ENCODE measurements at places on chromosomes 7 and 10.

DNA sequence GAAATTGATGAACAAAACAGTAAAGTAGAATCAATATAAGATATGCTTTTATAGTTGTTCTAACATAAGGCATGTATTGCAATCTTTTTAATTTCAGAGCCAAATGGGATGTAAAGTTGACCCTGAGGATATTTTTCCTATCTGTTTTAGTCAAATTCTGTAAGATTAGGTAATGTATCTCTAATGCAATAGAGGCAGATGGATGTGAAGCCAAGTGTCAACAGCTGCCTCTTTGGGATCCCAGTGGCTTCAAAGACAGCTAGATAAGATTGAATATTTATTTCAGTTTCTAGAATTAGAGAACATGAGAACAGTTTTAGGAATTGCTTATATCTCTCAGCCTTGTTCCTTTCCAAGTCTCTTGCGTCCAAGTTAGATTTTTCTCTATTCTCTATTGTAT lies 208.3 kb downstream of the DNAJB9 start:
- DNase-seq, result no peak

DNA sequence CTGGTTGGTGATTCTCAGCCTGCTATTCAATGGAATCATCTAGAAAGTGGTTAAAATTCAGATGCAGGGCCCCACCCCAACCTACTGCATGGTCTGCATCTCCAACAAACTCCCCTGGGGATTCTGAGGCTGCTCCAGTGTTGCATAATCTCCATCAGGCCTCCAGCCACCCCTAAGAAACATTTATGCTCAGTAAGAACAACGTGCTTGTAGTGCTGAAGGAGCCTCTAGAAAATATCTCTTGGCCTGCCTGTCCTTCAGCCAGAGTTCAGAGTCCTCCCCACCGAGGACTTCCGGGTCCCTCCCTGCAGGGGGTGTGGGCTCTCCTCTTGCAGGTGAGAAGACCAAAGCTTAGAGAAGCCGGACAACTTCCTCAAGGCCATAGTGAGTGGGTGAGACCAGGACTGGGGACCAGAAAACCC lies 159.8 kb downstream of the SH3PXD2A start:
- DNase-seq, result no peak

DNA sequence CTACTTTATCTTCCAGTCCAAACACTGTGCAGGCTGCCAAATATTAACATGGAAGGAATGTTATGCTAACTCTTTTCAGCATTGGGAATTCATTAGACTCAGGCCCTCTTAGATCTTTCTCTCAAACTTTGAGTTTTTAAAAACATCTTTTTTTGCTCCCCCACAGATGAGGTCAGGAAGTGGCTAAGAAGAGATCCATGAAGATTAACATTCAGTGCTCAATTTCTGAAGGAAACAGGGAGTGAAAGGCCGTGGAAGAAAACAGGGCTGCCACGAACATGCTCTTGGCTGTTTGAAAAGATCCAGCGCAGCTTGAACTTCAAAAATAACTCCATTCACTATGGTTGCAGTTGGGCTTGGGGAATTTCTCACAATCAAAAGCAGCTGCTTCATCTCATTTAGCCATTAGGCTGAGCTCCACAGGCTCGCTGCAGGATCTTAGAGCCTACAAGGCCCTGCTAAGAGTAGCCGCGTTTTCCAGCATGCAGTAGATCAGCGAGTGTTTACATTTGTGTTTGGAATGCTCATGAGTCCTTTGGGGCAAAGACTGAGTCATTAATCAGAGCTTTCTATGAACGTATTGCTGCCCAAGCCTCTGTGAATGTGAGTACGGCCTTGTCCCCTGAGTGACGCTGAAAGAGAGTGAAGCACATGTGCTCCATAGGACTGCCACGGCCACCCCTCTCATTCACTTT lies 41.2 kb upstream of the TNS3 start:
- no peak for DNase-seq

DNA sequence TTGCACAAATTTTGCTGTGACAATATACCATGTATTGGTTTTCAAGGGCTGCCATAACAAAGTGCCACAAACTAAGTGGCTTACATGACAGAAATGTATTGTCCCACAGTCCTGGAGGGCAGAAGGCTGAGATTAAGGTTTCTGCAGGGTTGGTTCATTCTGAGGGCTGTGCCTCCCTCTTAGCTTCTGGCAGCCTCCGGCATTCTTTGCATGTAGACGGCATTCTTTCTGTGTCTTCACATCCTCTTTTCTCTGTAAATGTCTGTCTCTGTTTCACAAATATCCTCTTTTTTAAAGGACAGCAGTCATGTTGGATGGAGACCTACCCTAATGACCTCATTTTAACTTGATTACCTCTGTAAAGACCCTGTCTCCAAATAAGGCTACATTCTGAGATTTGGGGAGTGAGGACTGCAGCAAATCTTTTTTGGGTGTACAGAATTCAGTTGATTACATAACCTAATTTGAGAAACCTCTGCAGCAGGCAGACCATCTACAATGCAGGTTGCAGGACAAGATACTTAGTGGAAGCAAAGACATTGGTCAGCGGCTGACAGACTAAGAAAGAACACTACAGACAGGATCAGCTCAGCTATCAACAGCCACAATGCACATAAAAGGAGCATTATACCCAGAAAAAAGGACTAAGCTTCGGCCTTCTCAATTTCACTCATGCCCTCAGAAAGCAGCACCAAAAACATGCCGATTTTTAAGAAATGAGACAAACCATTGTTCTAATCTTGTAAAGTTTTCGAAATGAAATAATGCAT lies 84.6 kb upstream of the FAM3C start:
- no peak for DNase-seq

GRCh38 chr10:127527891-127528290 lies 21.2 kb upstream of the NPS start:
- no peak for DNase-seq

DNA sequence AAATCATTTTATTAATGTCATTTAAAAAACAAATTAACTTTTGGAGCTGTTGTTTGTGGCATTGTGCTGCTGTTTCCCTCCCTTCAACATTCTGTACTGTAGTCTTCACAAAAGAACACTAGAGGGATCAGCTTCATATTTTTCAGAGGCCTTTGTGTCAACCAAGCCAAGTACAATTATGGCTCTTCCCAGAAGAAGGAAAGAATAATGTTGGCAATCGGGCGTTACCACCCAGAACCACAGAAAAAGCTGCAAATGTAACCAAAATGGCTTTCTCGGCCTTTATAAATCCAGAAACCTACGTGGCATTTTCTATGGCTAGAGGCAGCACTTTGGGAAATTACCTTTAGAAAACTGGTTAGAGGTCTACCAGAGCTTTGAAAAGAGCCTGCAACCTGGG lies 98.8 kb upstream of the COL1A2 start:
- DNase-seq, result no peak

DNA sequence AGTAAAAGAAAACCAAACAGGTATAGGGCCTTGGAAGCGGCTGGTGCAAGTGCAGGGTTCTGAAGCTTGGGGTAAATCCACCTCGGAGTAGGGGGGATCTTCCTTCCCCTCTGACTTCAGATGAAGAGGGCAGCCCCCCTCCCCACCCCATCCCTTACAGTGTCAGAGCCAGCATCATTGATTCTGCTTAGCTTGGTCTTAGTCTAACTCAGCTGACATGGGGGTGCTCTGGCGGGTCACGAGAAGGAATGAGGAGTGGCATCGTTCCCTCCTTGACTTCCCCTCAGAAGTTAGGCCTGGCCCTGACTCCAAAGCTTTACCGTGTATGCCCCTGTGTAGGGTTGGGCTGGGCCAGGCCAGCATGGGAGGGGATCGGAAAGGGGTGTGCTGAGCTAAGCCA lies 44.2 kb upstream of the SAMD8 start:
- no peak for DNase-seq

DNA sequence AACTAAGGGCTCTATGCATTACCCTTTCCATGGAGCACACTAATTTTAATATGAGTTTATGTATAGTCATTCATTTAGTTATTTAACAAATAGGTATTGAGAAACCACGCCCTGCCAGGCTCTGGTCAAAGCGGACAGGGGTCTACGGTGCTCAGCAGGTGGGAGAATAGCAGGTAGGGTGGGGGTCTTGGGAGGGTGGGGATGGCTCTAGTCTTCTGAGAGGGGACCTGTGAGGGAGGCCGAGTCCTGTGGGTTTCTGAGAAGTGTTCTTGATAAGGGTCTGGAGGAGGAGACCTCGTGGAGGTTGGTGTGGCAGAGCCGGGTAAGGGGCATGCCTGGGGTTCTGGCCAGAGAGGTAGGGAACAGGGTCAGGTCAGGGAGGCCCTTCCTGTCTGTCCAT lies 1.1 kb downstream of the WDFY4 start:
- no peak for DNase-seq

GRCh38 chr10:119723624-119724023 lies 2.2 kb upstream of the INPP5F start:
- no peak for DNase-seq

- DNase-seq, result no peak
Observed at GRCh38 chr10:116674901-116675423, 54.2 kb downstream of the PNLIPRP2 start.
